ENCODE measurements at places on chromosomes 5 and 9.

DNA sequence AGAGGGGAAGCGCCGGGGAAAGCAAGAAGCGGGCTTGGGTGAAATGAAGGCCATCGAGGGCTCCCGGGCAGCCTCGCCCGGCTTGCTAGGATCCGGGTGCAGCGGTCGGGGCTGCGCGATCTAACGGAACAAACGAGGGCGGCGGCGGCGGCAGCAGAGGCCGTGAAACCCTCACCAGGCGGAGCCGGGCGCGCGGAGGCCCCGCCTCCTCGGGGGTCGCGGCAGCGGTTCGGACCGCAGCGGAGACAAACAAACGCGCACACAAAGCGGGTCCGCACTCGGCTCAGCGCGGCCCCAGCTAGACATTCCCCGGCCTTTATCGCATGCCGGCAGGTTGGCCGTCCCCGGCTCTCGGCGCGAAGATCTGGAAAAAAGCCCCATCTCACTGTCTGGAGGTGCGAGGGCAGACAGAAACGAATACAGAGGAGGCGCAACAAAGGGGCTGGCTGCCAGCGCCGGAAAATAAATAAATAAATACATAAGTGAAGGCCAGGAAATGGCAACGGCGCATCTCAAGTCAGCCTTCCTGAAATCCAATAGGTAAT, 10.5 kb upstream of the TRIM36 start:
- no peak for DNase-seq

- no peak for DNase-seq
Measured at GRCh38 chr5:133256276-133256675, 204.5 kb downstream of the HSPA4 start.

DNA sequence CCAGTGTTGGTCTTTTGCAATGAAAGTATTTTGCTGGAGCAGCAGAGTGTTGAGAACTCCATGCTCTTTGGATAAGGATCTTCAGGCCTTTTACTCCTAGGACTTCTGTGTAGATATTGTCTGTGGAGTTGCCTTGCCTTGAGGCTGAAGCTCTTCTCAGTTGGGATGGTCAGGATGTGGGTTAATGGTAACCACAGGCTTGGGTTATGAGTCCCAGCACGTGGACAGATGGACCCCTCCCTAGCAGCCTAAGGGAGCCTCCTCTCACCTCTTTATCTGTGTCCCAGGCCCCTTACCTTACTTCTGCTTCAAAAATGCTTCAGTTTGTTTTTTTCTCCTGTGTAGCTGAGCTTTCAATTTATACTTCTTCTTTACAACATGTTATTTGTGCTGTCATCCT, 109.9 kb downstream of the MEGF10 start:
- DNase-seq = no peak

DNA sequence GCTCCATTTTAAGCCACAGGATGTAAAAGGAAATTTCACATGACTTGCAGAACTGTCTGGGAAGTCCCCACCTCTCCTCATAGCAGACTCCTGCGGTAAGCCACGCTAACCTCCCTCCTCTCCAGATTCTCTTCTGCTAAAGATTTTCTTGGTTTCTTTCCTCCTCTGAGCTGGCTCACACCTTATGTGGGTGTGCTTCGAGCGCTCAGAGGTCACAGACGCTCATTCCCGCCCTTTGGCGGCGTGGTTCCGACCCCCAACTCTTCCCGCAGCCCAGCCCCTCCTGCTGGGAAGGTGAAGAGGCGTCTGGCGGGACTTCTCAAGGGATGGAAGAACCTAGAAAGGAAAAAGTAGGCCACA, 32.9 kb upstream of the CDK20 start:
- DNase-seq = no peak
